Activated T-cell treated with anti-CD3 and anti-CD28 coated beads, Interleukin-2, amount 50 U/mL, for 24 hours (primary cell): ENCODE measurements at places on chromosomes 6 and 20.

GRCh38 chr6:114058435-114058834, 87.5 kb upstream of the HDAC2 start:
- no peaks in the 10 kb centered on the region for H3K36me3 ChIP-seq
- no peaks in the 10 kb centered on the region for H3K4me1 ChIP-seq
- no peak overlapping the region for H3K4me3 ChIP-seq
- no peak for DNase-seq
- no peak overlapping the region for H3K27ac ChIP-seq
- no peaks in the 10 kb centered on the region for H3K27me3 ChIP-seq

- H3K27me3 ChIP-seq: peaks cover 19% of the 10 kb centered on the region
- H3K4me3 ChIP-seq: no peak overlapping the region
- no peak for DNase-seq
- H3K4me1 ChIP-seq: no peaks in the 10 kb centered on the region
- H3K36me3 ChIP-seq: no peaks in the 10 kb centered on the region
- no peak overlapping the region for H3K27ac ChIP-seq
Measured at GRCh38 chr6:151822252-151823111, 15.0 kb downstream of the ESR1 start.

DNA sequence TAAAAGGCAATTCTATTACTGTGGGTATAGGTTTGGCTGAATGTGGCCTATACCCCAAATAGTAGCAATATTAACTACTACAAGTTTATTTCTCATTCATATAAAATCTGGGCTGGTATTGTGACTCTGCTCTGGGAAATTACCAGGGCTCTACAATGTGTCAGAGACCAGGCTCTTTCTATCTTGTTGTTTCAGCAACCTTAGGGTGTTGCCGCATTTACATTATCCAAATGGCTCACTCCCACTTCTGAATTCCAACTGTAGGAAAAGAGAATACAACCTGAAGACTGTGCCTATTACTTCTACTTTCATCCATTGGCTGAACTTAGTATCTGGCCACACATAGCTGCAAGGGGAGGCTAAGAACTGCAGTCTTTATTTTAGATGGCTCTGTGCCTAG, 106.7 kb upstream of the CENPW start:
- H3K27ac ChIP-seq: no peak overlapping the region
- no peak overlapping the region for H3K4me3 ChIP-seq
- no peak for DNase-seq
- H3K4me1 ChIP-seq: no peaks in the 10 kb centered on the region
- no peaks in the 10 kb centered on the region for H3K27me3 ChIP-seq
- H3K36me3 ChIP-seq: no peaks in the 10 kb centered on the region

- DNase-seq: no peak
- no peaks in the 10 kb centered on the region for H3K36me3 ChIP-seq
- no peak overlapping the region for H3K27ac ChIP-seq
- H3K27me3 ChIP-seq: peaks cover 3% of the 10 kb centered on the region
- H3K4me3 ChIP-seq: no peak overlapping the region
Measured at GRCh38 chr6:157478926-157479325, 97.9 kb downstream of the ZDHHC14 start.

DNA sequence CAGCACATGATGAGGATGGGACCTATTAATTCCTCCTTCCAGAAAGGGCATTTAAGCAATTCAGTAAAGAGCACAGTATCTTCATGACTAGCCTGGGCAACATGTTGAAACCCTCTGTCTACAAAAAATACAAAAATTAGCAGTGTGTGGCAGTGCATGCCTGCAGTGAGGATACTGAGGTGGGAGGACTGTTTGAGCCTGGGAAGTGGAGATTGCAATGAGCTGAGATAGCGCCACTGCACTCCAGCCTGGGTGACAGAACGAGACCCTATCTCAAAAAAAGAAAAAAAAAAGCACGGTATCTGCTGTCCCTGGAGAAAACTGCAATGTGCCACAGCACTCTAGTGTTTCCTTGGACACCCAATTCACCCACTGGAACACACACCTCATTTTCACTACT, 18.4 kb downstream of the SAMD3 start:
- no peaks in the 10 kb centered on the region for H3K27me3 ChIP-seq
- no peak overlapping the region for H3K4me3 ChIP-seq
- H3K27ac ChIP-seq: no peak overlapping the region
- peaks cover 39% of the 10 kb centered on the region for H3K36me3 ChIP-seq
- DNase-seq: no peak
- peaks cover 35% of the 10 kb centered on the region for H3K4me1 ChIP-seq

DNA sequence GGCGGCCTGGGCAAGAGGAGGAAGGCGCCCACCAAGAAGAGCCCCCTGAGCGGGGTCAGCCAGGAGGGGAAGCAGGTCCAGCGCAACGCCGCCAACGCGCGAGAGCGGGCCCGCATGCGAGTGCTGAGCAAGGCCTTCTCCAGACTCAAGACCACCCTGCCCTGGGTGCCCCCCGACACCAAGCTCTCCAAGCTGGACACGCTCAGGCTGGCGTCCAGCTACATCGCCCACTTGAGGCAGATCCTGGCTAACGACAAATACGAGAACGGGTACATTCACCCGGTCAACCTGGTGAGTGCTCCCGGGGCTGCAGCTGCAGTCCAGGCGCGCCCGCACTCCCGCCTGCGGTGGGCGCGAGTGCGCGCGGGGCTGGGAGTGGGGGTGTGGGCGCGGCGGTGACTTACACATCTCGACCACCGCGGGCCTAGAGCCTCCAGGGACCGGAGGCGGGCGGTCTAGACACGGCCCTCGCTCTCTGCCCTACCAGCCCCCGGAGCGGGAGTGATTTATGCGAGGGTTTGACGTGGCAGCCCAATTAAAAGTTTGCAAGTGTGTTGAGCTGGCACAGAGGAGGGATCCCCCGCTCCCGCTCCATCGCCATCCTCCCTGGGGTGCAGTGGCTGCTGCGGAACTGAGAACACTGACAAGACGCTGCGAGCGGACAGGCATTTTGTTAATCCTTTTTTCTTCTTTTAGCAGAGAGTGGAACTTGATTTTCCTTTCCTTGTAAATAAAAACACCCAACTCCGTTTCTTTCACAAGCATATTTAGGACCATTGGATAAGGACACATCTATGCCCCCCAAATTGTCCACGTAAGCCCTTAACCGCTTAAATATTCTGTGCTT, 867 bp downstream of the TCF21 start:
- DNase-seq: no peak
- H3K27ac ChIP-seq: no peak overlapping the region
- peak overlapping the region; percentile 38 for H3K4me3 ChIP-seq
- peaks cover 45% of the 10 kb centered on the region for H3K4me1 ChIP-seq
- no peaks in the 10 kb centered on the region for H3K36me3 ChIP-seq

- no peaks in the 10 kb centered on the region for H3K27me3 ChIP-seq
- no peak for DNase-seq
- no peak overlapping the region for H3K27ac ChIP-seq
- peaks cover 96% of the 10 kb centered on the region for H3K36me3 ChIP-seq
- H3K4me1 ChIP-seq: peaks cover 25% of the 10 kb centered on the region
Measured at GRCh38 chr6:37449984-37450383, 17.0 kb downstream of the CMTR1 start.

DNA sequence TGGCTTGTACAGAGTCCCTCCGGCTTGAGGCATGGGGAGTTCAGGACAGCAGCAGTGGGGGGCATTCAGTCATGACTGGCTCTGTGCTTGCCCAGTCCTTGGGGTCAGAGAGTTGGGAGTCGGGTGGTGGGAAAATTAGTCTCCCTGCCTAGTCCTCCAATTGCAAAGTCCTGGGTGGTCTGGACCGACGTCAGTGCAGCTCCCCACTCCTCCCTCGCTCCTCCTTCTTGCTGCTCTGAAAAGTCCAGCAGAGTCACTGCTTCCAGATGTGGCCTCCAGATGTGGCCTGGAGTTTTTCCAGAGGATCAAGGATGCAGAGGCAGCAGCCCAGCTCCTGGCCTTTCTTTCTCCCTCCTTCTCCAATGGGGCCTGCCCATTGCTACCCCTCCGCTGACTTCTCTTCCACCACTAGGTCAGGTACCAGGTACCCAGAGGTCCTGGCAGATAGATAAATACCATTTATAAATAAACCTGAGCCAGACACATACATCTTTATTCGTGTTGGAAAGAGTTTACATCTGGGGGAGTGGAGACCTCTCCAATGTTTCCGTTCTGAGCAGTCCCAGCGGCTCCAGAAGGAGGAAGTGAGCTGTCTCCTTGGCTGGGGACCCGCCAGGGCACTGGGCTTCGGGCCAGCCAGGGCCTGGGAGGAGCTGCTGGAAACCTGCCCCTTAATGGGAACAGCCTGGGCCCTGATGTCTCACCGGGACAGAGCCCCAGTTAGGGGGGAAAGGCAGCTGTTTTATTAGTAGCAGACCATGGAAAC, 49.0 kb upstream of the RNF24 start:
- peaks cover 20% of the 10 kb centered on the region for H3K4me1 ChIP-seq
- no peak overlapping the region for H3K27ac ChIP-seq
- H3K4me3 ChIP-seq: no peak overlapping the region
- no peaks in the 10 kb centered on the region for H3K36me3 ChIP-seq
- no peak for DNase-seq

DNA sequence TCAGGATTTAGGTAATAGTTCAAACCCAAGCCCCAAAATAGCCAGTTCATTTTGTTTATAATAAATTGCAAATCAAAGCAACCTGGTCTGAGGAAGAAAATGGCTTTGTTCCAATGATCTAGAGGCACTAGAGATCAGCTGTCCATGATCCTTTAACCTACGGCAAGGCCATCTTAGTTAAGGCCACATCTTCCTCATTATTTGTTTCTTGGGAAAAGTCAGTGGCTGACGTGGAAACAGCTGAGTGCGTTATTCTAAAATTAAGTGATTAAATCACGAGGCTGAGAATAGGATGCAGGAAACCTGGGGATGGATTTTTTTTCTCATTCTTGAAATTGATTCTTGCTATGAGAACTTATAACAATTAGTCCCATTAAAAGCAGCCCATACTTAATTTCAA, 10.1 kb upstream of the TENT5A start:
- no peak overlapping the region for H3K27ac ChIP-seq
- peaks cover 12% of the 10 kb centered on the region for H3K27me3 ChIP-seq
- no peak for DNase-seq
- no peak overlapping the region for H3K4me3 ChIP-seq
- no peaks in the 10 kb centered on the region for H3K36me3 ChIP-seq

GRCh38 chr6:31011153-31011552, 879 bp downstream of the MUC22 start:
- H3K36me3 ChIP-seq: no peaks in the 10 kb centered on the region
- H3K4me1 ChIP-seq: peaks cover 21% of the 10 kb centered on the region
- H3K27ac ChIP-seq: no peak overlapping the region
- no peak for DNase-seq
- H3K4me3 ChIP-seq: no peak overlapping the region

GRCh38 chr6:37041521-37041920, 36.1 kb downstream of the FGD2 start:
- no peak for DNase-seq
- no peaks in the 10 kb centered on the region for H3K36me3 ChIP-seq
- H3K27me3 ChIP-seq: no peaks in the 10 kb centered on the region
- peaks cover 42% of the 10 kb centered on the region for H3K4me1 ChIP-seq

GRCh38 chr6:114638341-114638740, 295.5 kb upstream of the HS3ST5 start:
- H3K27me3 ChIP-seq: no peaks in the 10 kb centered on the region
- no peak for DNase-seq
- H3K36me3 ChIP-seq: no peaks in the 10 kb centered on the region
- no peak overlapping the region for H3K4me3 ChIP-seq

GRCh38 chr6:137020776-137021175, 24.0 kb downstream of the IL20RA start:
- H3K4me3 ChIP-seq: no peak overlapping the region
- no peaks in the 10 kb centered on the region for H3K36me3 ChIP-seq
- H3K4me1 ChIP-seq: peaks cover 4% of the 10 kb centered on the region
- H3K27ac ChIP-seq: no peak overlapping the region

GRCh38 chr6:33213989-33214335, 5.7 kb downstream of the RING1 start:
- peaks cover 47% of the 10 kb centered on the region for H3K27me3 ChIP-seq
- H3K4me3 ChIP-seq: peak overlapping the region; percentile 65
- DNase-seq: no peak
- H3K27ac ChIP-seq: no peak overlapping the region

GRCh38 chr20:36606158-36607066, 833 bp downstream of the RAB5IF start:
- no peak for DNase-seq
- peaks cover 56% of the 10 kb centered on the region for H3K36me3 ChIP-seq
- H3K4me3 ChIP-seq: peak overlapping the region; percentile 98
- no peaks in the 10 kb centered on the region for H3K27me3 ChIP-seq
- H3K27ac ChIP-seq: peak overlapping the region; percentile 96

DNA sequence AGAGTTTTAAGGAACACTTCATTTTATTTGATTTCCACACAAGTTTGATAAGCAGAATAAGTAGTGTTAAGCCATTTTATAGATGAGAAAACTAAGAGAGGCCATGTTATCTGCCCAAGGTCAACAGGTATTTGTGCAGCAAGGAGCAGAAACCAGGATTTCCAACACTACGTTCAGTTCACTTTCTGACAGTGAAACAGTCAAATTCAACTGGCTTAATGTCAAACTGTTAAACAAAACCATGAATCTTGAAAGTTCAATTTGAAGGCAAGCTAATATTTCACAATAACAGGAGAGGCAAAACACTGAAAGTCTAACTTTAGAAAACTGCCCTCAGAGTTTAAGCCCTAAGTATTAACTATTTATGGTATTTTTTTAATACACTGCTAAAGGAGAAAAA, 32.6 kb downstream of the DTNBP1 start:
- no peak overlapping the region for H3K27ac ChIP-seq
- H3K27me3 ChIP-seq: no peaks in the 10 kb centered on the region
- H3K4me1 ChIP-seq: peaks cover 55% of the 10 kb centered on the region

- peak overlapping the region; percentile 63 for H3K4me3 ChIP-seq
- peaks cover 85% of the 10 kb centered on the region for H3K36me3 ChIP-seq
- no peaks in the 10 kb centered on the region for H3K27me3 ChIP-seq
- peaks cover 88% of the 10 kb centered on the region for H3K4me1 ChIP-seq
- H3K27ac ChIP-seq: peak overlapping the region; percentile 94
- DNase-seq: no peak
Measured at GRCh38 chr6:111824608-111825337, 48.5 kb downstream of the FYN start.

DNA sequence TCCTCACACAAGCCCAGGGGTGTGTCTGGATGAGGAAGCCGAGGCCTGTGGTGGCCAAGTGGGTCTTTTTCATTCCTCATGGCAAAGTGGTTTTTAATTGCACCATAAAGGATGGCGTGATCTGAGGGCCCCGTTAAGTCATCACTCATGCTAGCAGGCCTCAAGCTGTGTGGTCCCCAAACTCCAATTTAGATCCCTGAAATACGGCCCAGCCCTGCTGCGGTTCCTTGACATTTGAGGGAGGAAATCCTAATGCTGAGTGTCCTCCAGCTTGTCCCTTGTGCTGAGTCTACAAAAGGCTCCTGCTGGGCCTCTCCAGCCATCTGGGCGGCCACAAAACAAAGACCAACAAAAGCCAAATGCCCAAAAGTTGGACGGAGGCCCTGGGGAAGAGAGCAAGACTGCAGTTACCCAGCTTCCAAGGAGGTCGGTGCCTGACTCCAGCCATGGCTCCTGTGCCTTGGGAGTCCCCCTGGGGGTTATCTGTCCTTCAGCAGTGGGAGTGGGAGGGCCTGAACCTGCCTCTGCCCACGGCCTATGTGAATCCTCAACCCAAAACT, 162.3 kb upstream of the PDE10A start:
- no peaks in the 10 kb centered on the region for H3K36me3 ChIP-seq
- H3K27ac ChIP-seq: no peak overlapping the region
- H3K4me3 ChIP-seq: no peak overlapping the region
- no peak for DNase-seq
- H3K4me1 ChIP-seq: no peaks in the 10 kb centered on the region
